ENCODE measurements at places on chromosomes 16 and 17.

DNA sequence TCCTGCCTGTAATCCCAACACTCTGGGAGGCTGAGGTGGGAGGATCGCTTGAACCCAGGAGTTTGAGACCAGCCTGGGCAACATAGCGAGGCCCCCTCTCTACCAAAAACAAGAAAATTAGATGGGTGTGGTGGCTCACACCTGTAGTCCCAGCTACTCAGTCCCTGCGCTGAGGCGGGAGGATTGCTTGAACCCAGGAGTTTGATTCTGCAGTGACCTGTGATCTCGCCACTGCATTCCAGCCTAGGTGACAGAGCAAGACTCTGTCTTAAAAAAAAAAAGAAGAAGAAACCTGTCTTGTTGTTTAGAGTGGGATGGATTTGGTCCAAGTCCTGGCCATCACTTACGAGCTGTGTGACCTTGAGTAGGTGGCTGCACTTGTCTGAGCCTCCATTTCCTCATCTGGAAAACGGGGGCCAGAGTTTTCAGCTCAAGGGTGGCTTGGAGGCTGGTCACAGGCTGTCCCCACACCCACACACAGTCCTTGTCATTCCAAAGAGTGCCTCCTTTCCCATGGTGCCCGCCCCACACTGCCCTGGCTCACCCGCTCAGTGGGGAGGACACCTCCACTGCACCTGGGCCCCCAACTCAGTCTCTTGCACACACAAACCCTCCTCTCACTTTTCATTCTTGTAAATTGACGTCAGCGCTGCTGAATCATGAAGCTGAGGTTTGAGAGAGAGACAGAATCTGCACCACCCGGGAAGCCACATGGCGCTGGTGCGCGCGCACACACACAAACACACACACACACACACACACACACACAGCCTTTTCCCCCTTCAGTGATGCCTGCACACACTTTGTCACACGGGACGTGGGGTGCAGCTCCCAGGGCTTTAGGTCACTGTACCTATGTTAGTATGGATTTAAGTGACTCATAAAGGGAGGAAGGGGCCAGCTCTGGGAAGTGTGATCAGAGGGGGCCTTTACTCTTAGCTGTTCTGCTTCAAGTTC is 4.2 kb downstream of the SOCS1 start:
- DNase-seq, result no peak

- no peak for DNase-seq
These were observed 15.7 kb downstream of the LYRM1 start for GRCh38 chr16:20916289-20916688.

- peak; percentile 47 for DNase-seq
These were observed 376.3 kb downstream of the CNTNAP4 start for GRCh38 chr16:76653390-76654026.

DNA sequence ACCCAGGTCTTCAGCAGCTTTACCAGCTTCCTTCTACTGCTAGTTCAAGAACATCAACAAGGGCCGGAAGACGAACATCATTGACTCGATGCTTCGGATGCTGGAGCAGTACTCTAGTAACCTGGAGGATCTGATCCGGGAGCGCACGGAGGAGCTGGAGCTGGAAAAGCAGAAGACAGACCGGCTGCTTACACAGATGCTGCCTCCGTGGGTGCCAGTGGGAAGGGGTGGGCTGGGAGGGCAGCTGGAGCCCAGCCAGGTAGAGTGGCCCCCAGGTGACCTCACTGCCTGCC is 12.1 kb downstream of the GUCY2D start:
- no peak for DNase-seq

DNA sequence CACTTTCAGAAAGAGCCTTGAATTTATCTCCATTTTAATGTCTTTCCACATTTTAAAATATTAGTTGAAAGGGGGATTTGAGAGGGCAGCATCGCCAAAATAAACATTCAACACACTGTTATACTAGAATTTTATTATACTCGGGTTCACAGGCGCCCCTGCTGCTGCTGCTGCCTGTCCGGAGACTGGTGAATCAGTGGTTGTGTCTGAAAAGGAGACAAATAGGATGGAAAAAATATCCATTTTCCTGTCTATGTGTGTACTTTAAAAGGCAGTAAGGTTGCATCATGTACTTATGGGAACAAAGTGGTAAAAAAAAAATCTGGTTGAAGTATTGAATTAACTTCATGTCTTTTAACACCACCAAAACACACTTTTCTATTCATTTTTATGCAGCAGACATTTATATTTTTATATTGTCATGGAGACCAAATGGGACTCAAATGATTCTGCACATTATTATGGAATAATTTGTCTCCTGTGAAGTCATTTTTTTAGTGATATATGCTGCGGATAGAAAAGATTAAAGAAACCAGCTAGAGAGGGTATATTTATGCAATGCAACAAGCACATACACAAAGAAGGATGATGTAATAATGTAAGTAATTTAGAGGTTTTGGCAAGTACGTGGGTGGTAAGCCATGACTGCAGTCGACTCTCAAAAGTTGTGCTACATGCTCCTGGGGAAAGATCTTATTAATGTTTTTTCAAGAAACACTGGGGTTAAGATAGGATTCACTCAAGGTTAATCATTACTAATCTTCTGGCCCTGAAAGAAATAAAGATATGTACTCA is 759.0 kb upstream of the SOX9 start:
- DNase-seq, result no peak

DNA sequence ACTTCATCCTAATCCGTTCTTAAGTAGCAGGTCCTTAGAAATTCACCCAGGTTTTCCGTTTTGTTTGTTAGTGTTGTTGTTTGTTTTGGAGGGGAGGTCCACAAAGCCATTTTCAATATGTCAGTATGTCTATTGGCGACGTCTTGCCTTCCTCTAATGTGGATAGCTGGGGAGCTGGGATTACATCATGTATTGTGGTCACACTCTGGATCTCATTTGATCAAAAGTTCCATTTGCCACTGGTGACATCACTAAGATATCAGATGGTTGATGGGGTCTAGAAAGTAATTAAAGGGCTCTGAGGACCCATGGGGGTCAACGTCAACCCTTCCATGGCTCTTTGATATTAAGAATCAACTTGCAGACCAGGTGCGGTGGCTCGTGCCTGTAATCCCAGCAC is 2.7 kb upstream of the EPN3 start:
- DNase-seq, result no peak

GRCh38 chr17:57662041-57662440 is 83.1 kb downstream of the CCDC182 start:
- peak; percentile 32 for DNase-seq

DNA sequence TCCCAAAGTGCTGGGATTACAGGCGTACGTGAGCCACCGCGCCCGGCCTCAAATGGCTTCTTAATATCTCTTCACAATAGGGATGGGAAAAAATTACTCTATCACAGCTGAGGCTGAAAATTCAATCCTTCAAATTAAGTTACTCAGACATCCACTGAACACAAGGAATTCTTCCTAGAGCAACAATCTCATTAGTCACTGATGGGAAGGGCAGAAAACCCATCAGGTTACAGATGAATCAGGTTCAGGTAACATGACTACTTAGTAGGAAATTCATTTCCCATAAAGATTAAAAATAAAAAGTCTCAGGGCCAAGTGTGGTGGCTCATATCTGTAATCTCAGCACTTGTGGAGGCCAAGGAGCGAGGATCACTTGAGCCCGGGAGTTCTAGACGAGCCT is 42.5 kb upstream of the ABR start:
- no peak for DNase-seq

- DNase-seq, result no peak
These were observed 3.0 kb downstream of the C16orf54 start for GRCh38 chr16:29742683-29743275.

DNA sequence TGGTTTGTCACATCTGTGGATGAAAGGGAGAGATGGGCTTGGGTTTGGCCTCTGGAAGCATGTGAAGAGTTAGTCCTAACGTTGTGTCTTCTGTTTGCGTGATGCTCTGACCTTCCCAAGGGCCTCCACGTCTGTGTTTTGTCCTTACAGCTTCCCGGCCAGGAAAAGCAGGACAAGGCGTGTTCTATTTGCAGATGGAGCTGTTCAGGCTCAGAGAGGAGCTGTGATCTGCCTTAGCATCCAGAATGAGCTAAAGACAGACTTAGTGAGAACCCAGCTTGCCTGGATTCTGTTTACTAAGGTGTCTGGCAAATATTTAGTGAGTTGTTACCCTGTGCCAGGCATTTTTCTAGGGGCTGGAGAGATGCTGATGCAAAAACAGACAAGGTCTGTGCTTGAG is 282.1 kb downstream of the CBLN1 start:
- no peak for DNase-seq

- DNase-seq, result no peak
These were observed 4.0 kb upstream of the PPP1R27 start for GRCh38 chr17:81838753-81839255.

- no peak for DNase-seq
These were observed 23.7 kb downstream of the ARHGAP23 start for GRCh38 chr17:38451840-38452529.

DNA sequence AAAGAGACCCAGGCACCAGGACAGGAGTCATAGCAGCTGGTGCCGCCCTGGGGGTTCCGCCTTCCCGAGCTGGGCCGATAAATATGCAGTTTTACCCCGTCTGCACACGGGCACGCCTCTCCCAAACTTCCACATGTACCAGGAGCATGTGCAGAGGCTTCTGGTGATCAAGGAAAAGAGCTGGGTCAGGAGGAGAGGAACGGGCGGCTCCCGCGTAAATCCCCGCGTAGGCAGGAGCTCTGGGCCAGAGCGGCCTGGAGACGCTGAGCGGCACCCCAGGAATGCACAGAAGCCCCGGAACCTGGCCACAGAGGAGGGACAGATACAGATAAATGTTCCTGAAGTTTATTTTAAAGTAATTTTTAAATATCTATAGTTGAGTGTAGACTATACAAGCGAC is 46.6 kb upstream of the METRNL start:
- no peak for DNase-seq

DNA sequence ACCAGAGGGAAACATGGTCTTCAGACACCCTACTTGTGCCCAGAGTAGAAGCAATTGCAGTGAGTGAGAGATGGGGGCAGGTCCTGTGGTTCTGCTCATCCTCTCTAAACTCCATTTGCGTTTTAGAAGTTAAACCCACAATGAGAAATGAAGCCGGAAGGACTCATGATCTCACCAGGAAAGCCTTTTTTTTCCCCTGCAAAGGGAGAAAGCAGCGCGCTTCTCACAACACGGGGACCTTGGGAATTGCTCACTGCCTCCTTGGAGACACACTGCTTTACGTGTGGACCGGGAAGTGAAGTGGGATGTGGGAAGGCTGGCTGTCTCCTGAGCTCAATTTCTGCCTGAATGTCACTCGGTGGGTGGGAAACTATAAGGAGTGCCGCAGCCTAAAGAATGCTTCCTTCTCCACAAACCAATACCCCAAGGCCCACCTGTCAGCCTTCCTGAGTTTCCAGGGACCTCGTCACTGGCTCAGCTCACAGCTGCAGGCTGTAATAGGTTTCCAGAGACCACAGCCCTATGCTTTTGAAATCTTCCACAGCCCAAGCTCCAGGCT is 365.4 kb downstream of the XYLT1 start:
- DNase-seq, result no peak

DNA sequence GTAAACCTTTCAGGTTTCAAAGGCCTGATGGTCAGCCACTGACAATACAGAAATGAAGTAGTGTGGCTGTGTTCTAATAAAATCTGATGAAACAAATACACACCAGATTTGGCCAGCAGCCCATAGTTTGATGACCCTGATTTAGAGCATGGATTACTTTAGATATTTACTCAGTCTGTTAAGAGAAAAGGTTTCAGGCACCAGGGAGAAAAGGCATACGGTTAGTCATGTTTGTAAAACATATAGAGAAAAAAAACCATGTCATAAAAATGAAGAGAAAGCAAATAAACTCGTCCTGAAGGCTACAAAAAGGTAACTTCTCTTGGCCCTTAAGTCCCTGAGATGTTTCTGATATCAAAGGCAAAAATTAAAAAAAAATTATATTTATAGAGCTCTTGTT is 112.1 kb downstream of the ADAMTS18 start:
- no peak for DNase-seq

DNA sequence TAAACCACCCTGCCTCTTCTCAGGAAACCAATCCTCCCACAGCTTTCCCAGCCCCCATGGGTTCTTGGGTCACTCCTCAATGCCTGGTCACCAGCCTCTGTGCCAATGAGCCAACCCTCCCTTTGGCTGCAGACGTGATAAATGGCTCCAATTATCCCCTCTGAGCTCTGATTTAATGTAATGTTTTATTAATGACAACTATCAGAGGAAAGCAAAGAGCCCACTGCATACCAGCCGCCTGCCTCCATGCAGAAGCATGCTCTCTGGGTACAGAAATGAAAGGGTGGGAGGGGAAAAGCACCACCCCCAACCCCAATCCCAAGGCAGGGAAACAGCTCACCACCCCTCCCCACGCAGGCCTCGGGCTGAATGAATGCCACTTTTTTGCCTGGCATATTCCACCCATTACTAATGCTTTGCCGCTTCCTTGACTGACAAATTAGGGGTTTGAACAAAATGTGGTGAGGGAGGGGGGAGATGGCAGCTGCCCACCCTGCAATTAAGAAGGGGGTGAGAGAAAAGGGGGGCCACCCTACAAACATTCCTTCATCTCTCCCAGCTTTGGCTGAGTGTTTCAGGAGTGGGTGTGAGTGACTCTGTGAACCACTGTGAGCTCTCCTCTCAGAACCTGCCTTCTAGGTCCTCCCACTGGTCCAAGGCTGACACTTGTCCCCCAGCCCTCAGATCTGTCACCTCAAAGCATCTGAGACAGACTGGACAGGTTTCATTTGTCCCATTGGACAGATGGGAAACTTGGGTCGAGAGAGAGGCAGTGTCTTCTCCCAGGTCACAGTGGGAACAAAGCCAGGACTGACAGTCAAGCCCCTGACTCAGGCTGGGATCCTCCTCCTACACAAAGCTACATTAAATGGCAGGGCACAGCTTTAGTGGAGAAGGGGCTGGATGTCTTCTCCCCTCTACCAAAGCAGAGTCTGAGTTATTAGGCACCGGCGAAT is 161.5 kb downstream of the TMEM132E start:
- DNase-seq, result no peak

- DNase-seq, result no peak
These were observed 30.6 kb downstream of the METRNL start for GRCh38 chr17:83109793-83110645.

DNA sequence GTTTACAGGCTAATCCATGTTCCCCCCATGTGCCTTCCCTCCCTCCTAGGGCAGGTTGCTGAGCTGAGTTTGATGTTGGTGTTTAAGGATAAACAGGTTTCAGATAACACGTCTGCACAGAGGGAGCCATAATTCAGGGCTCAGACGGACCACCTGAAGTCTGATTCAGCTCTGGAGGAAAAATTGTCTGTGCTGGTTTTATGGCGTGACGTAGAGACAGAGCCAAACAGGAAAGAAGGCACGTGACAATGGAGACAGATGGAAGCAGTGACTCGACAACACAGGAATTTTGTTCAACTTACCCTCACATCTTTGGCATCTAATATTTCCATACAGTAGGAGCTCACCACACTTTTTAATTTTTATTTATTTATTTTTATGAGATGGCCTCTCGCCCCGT is 10.7 kb upstream of the USP10 start:
- no peak for DNase-seq
